CD4-positive, alpha-beta T cell treated with Interleukin-10 for 1 hour (primary cell): ENCODE measurements at places on chromosomes 5 and 9.
A peak's percentile ranks its signal among the peaks of the same experiment; 100 is the strongest.

GRCh38 chr9:86494644-86495111 is 140.5 kb upstream of the TUT7 start:
- no peak for DNase-seq

DNA sequence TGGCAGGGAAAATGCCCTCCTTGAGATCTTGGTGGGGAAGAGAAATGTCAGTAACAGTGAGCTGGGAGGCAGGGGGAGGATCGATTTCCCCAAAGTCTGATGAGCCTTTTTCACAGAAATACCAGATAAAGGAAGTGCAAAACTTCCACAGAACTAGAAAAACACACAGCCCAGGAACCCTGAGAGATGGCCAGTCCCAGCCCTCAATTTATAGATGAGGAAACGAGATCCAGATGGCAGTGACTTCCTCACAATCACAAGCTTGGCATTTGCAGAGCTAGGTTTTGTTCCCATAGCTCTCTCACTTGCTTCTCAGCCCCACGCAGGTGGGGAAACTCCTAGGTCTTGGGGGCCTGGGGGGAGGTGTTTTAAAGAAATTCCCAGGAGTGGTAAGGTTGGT is 3.8 kb upstream of the GGTA1 start:
- no peak for DNase-seq

DNA sequence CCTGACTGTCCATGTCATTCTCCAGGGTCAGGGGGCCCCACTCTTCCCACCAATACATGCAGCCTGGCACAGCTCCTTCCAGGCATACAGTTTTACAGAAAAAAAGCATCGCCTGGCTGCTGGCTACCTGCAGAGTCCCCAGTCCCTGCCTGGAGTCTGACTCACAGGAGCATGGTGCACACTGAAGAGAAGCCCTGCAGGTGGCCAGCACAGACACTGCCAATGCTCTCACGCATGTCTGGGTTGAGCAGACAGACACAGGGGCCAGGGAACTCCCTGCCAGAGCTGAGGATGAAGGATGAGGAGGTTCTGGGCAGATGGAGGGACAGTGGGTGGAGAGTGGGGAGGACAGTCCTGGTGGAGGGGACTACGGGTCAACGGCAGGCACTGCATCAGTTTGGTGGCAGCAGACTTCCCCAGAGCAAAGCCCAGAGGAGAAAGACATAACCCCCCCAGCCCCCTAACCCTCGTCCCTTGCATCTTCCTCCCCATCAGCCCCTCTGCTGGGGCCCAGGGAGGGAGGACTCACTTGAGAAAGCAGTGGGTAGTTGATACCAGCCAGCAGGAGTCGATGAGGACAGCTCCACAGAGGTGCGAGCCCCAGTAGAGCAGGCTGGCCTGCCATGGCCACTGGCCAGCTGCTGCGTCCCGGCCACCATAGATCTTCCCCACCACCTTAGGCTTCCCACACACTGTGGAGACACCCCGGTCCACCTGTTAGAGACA is 72.9 kb upstream of the SPTLC1 start:
- no peak for DNase-seq

DNA sequence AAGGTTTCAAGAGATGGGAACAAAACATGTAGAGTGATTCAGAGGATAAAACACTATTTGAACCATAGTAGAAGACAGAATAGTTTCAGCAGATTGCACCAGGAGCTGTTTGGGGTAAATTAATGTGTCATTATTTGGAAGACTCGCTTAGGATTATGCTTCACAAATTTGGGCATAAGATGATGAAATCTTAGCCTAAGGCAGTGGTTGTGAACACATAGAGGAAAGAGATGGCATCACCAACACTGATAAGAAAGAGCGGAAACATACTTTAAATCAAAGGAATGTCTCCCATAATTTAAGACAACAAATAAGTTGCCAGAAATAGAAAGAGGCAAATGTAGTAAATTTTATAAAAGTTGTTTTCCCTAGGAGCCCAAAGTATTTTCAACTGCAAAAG is 66.1 kb upstream of the TBCA start:
- DNase-seq = no peak

- DNase-seq = no peak
Measured at GRCh38 chr9:120152295-120152694, 427.7 kb downstream of the CDK5RAP2 start.

DNA sequence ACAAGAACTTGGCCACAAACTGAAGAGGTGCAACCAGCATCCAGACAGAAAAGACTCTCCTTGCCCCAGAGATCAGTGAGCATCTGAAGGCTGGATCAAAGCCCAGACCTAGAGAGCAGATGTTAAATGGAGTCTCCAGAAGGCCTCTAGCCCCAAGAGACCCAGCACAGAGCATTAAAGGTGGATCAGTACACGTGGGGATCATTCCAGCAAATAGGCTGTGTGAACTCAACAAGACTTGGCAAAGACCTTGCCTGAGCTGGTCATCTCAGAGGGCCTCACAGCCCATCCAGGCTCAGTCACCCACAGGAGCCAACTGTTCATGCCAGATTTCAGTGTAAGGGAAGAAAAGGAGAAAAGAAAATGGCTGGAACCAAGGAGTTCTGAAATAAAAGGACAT is 214.0 kb downstream of the ENC1 start:
- no peak for DNase-seq

- no peak for DNase-seq
Measured at GRCh38 chr5:135079099-135079681, 45.2 kb upstream of the PITX1 start.

GRCh38 chr9:14170973-14171596 is 142.9 kb downstream of the NFIB start:
- no peak for DNase-seq

- no peak for DNase-seq
Measured at GRCh38 chr9:32326146-32326545, 58.3 kb upstream of the ACO1 start.

DNA sequence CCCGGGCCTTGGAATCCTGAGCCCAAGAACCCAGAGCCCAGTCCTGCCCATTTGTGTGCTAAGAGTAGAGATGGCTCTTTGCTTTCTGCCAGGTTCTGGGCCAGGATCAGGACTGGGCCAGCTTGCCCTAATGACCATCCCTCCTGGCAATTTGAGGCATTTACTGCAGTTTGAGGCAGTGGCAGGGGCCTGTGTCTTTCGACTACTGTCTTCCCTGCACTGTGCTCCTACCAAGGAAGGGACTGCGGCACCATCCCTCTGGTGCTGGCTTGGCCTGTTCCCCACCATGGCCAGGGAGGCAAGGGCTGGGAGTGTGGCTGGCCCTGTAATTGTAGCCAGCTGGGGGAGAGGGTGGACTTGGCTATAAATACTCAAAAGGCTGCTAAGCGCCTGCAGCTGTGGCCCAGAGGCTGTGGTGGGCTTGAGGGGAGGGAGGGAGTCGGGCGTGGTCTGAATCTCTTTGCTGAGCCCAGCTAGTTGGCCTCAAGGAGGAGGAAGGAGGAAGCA is 4.6 kb downstream of the ENHO start:
- no peak for DNase-seq

- peak; percentile 24 for DNase-seq
Measured at GRCh38 chr5:60687927-60688720, 11.8 kb downstream of the DEPDC1B start.

GRCh38 chr5:73135429-73136054 is 15.2 kb downstream of the TMEM171 start:
- DNase-seq = peak; percentile 10

- no peak for DNase-seq
Measured at GRCh38 chr9:129525656-129526196, 95.2 kb downstream of the C9orf50 start.

DNA sequence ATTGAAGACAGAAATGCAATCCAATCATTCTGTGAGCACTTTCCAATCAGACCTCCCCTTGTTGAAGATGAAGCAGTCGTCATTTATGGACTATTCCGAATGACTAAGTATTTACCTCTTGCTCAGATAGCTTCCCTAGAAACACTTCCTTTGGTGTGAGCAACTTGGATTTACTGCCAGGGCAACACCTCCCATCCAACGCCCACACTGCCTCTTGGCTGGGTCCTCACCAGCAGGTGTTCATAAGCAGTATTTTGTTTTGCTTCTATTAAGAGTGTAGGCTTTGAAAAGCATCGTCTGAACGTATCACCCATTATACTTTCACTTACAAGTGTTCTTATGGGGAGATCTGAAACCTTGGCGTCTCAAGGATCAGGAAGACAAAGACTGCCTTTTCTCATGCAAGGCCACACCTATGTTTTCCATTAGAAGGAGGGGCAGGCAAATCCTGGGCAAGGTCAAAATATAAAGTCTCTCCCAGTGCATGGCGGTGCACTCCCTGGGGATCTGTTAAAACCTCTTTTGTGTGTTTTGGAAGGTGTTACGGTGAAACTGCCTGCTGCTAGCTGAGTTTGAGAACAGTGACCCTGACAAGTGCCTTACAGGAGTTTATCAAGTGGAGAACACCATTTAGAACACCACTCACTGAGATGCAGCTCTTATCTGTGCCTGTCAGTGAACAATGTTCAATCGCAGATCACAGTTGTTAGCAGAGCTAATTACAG is 10.6 kb upstream of the MARCHF3 start:
- no peak for DNase-seq

DNA sequence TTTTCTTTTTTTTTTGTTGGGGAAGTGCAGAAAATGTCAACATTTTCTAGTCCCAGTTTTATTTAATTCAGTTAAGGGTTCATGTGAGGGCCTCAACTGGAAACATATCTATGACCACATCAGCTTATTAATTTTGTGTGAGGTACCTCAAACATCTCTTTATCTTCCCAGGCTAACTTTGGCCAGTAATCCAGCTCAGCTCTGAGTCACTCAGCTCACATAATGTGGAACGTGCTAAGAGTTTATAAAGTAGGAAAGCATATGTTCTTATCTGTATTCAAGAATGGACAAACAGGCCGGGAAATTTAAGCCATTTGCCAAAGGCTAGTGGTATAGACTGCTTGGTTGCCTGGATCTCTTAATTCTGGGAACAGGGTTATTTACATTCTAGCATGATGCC is 118.4 kb downstream of the INSYN2B start:
- no peak for DNase-seq

DNA sequence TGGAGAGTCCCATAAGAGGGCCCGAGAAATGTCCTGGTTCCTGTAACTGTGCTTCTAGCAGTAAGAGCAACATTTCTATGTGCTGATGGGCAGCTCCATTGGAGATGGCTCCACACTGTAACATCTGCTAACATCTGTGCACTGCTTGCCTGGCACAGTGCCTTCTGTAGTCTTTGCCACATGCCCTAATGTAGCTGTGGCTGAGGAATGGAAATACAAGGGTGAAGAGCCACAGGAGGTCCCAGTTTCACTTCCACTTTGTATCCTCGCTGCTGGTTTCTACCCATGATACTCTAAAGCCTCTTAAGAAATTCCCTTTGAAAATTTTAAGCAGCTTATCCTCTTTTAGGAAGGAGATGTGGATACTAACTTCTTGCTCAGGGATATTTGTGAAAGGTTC is 97.4 kb downstream of the HOMER1 start:
- DNase-seq = no peak

- DNase-seq = no peak
Measured at GRCh38 chr5:2986301-2986700, 234.8 kb upstream of the IRX2 start.

DNA sequence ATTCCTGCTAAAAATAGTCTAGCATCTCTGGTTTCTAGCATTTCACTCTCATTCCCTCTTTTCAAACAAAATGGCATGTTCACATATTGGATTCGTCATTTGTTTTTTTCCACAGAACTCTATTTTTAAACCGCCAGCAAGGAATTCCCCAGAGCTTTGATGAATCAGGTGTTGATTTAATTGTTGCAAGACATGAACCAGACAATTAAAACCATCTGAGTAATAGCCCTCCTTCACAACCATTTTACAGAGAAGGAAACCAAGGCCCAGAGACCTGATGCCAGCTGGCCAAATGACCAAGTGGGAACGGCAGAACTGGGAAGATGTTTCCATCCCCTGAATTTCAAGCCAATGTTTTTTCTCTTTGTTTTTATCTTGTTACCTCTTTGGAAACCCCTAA is 167.0 kb downstream of the CAAP1 start:
- DNase-seq = no peak

DNA sequence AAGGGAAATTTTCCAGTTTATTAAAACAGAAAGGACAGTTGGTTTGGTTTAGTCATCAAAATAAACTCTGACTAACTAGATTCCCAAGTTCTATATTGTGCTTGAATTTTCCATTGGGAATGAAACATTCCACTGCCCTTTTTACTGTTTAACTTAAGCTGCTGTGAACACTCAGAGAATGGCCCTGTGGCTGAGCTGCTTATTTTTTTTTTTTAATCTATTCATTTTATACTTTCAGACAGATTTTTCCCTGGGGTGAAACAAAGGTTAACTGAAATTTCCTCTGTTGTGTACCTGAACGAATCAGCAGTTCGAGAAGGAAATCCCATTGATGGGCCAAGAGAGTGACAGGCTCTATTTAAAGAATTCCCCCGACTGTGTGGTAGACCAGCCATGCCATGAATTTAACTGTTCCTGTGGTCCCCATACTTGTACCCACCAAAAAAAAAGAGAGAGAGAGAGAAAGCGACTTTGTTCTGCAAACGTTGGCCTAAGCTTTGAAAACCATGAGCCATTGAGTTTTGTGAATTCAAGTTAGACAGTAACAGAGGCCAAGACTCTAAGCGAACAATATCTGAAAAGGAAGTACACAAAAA is 138.7 kb upstream of the GRHPR start:
- no peak for DNase-seq

DNA sequence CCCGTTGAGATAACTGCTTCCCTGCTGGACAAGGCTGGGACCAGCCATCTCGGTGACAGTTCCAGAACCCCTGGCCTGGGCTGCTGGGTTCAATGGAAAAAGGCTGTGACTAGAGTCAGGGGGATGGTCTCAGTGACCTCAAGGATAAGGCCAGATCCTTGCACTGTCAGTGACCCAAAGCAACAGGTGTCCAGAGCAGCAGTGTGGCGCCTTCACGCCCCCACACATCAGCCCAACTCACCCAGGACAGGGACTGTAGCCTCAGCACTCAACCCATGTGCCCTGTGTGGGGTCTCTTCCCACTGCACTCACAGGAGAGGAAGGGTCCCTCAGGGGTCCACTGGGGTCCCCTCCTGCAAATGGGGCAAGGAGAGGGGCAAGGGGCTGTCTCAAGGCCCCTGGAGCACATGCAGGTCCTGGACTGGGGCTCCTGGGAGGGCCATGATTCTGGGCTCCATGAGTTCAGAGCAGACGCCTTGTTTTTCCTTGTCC is 698 bp upstream of the LCN2 start:
- DNase-seq = no peak

DNA sequence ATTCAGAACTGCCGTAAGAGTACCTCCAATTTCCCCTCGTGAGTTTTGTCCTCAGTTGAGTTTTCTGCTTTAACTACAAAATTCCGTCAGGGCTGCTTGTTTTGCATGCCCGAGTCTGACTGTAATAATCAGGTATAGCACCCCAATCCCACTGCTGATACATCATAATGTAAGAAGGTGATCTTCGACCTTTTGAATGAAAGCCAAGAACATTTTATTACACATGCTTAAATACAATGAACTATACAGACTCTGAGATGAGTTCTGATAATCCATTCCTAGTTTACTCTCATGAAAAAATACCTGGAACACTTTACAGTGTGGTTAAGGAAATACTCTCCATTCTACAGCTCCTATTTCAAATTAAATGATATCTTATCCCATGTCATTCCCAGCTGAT is 49.2 kb upstream of the TSLP start:
- no peak for DNase-seq
